WTC11 (cell line): ENCODE measurements at places on chromosomes 2 and 18. TPM values are rescaled to one million over a fixed set of nuclear protein-coding genes. Genes with fewer than 3 reads are reported as not detected.

The PSTPIP2 gene
- total RNA-seq = 1.9 to 2.5 TPM (median 1.9 TPM) in 3 replicates

The DHRS9 gene
- not detected in 3 replicates for total RNA-seq

The TUBB8B gene
- total RNA-seq = 0.94 to 1.6 TPM (median 1.2 TPM) in 3 replicates

The OR6B2 gene
- total RNA-seq = not detected in 3 replicates

The RTP5 gene
- total RNA-seq = not detected in 3 replicates

The PLEK gene
- total RNA-seq = 0.26 to 0.46 TPM (median 0.37 TPM) in 3 replicates

The STAT4 gene
- 0.44 to 0.76 TPM (median 0.44 TPM) in 3 replicates for total RNA-seq

The LCT gene
- 0.02 TPM in 1 of 3 replicates, not detected in the others for total RNA-seq

The RGPD3 gene
- 0.07 to 0.11 TPM (median 0.11 TPM) in 3 replicates for total RNA-seq

The PCARE gene
- not detected in 3 replicates for total RNA-seq

The GREB1L gene
- 0.02 to 0.26 TPM (median 0.11 TPM) in 3 replicates for total RNA-seq

The DYNAP gene
- total RNA-seq = 0.46 to 0.94 TPM (median 0.50 TPM) in 3 replicates

GRCh38 chr2:237497009-237497837, 10.2 kb downstream of the MLPH start:
- DNase-seq = peak; percentile 42

GRCh38 chr2:52477166-52477565, 1290.4 kb upstream of the CHAC2 start:
- DNase-seq = no peak

GRCh38 chr2:159094173-159094737, 125.8 kb downstream of the TANC1 start:
- DNase-seq = no peak

DNA sequence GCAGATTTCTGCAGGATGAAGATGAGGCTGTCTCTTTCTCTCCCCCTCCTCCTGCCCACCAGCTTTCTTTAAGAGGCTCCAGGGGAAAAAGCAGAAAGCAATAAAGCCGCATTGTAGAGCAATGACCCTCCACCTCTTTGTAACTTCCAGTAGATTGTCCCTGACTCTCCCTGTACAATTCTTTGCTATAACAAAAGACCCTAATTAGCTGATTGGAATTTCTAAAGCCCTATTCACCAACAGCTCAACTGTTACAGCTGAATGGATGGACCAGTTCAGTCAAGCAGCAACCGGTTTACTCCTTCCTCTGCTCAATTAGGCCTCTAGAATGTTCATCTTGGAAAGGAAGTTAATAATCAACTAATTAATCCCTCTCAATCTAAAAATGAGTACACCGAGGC, 301.0 kb downstream of the STK39 start:
- no peak for DNase-seq

DNA sequence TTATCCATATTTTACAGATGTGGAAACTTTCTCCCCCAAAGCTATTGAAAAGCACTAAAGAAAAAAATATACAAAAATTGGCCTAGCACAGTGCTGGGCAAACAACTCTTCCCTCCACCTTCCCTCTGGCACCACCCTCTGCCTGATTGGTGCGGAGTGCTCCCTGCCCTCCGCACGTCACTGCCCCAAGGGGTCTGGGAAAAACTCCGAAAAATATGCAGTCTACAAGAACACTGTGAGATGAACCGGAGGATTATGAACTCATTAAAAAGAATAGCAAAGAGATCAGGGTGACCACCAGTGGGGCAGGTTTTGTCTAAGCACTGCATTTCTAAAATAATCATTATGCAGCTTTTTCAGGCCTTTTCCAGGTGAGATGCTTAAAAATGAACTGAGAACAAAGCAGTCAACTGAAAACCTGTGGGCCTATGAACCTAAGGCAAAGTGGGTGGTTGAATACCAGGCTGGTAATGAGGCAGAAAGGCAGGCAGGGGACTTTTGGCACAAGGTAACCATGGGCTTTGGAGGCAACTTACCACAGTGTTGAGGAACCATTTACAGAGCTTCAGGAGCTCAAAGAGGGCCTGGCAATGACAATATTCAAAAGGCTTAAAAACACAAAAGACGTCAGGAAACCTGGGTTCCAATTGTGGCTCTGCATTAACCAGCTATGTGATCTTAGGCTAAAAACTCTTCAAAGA, 57.5 kb downstream of the AAK1 start:
- no peak for DNase-seq

- DNase-seq = no peak
Measured at GRCh38 chr2:688504-689076, 11.4 kb upstream of the TMEM18 start.

- no peak for DNase-seq
Measured at GRCh38 chr2:157349949-157350515, 24.4 kb upstream of the ERMN start.

DNA sequence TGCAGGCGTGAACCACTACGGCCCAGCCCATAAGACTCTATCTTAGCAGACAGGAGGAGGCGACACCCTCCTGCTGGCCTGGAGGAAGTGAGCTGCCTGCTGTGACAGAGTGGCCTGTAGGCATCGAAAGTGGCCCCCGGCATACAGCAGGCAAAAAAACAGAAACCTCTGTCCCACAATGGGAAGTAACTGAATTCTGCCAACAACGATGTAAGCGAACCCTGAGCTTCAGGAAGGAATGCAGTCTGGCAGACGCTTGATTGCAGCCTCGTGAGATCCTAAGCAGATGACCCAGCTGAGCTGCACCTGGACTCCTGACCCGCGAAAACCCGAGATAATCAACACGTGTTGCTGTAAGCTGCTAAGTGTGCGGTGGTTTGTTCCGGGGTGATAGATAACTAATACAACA, 13.6 kb downstream of the MRO start:
- DNase-seq = no peak

- no peak for DNase-seq
Measured at GRCh38 chr2:186497928-186498327, 11.9 kb downstream of the ZC3H15 start.
